Suppressor macrophage (primary cell): ENCODE measurements at places on chromosomes 1 and 21.

GRCh38 chr1:149888247-149888998 lies 10.9 kb upstream of the BOLA1 start:
- DNase-seq, result peak; percentile 86

GRCh38 chr1:147837964-147838292 lies 64.7 kb upstream of the GJA8 start:
- DNase-seq, result no peak

DNA sequence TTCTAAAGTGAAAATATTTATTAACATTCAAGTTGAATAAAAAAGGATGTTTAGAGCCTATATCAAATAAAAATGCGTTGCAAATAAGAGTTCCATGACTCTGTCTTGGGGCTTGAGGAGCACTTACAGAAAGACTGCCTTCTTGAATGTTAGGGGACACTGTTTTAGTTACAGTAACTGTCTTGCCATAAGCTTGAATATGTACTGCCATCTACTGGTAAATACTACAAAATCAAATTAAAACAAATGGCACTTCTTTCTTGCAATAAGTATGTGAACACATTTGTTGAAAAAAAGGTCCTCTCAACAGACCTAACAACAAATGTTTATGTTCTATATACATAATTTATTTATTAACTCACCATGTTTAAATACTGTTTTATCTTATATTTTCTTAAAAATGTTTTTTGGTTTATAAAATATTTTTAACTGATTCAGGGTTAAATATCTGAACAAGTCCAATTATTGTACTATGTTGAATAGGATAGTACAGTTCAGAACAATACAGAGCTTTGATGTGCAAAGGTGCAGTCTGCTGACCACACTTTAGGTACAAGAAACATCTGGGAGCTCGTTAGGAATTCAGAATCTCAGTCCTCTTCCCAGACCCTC lies 199.5 kb downstream of the LRRIQ3 start:
- peak; percentile 35 for DNase-seq

DNA sequence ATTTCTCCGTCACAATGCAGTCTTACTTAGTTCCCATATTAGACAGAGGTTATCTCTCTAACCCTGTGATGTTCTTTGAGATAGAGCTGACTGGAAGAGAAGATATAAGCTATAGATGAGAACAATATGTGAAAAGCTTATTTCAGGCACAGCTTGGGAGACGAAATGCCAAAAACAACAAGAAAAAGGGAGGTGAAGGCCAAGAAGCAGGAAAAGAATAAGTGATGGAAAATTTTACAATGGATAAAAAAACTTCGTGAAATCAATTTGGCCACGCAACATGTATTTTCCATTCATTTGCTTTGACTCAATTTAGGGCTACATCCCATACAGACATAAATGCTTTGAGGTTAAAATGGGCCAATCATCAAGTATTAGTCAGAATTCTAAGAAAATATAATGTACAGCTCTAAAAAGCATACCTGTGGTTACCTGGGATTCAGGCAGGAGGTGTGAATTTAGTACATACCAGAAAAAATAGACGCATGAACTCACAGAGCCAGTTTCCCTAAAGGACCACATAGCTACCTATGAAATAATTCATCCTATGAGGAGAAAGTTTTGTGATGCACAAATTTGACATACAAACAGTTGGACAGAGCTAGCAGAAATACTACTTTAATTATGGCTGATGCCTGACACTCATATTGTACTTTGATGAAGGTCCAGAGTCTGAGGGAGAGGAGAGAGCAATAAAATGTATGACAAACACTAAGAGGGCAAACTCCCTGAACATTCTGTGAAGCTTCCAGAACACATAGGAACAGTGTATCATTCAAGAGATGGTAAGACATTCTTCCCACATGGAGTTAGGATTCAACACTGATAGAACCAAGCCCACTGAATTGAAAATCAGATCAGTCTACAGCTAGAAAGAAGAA lies 12.1 kb downstream of the RGS1 start:
- no peak for DNase-seq

GRCh38 chr1:28091043-28091781 lies 2.8 kb upstream of the EYA3 start:
- peak; percentile 91 for DNase-seq

DNA sequence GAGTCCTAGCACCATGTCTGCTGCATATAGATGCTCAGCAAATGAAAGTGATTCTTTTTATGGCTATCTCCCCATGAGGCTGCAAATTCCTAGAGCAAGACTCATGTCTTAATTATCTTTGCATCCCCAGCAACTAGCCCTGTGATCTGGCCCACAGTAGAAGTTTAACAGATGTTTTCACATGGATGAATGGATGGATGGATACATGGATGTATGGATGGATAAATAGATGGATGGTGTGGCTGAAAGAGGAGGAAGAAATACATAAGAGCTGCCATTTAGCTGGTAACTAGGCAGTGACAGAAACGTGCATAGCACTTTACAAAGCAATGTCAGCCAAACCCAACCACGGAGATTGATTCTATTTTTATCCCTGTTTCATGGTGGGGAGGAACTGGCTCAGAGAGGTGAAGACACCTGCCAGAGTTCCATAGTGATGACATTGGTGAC lies 32.7 kb upstream of the ZBTB40 start:
- DNase-seq, result no peak

- peak; percentile 85 for DNase-seq
Measured at GRCh38 chr1:48469616-48470480, 2.2 kb downstream of the SPATA6 start.

DNA sequence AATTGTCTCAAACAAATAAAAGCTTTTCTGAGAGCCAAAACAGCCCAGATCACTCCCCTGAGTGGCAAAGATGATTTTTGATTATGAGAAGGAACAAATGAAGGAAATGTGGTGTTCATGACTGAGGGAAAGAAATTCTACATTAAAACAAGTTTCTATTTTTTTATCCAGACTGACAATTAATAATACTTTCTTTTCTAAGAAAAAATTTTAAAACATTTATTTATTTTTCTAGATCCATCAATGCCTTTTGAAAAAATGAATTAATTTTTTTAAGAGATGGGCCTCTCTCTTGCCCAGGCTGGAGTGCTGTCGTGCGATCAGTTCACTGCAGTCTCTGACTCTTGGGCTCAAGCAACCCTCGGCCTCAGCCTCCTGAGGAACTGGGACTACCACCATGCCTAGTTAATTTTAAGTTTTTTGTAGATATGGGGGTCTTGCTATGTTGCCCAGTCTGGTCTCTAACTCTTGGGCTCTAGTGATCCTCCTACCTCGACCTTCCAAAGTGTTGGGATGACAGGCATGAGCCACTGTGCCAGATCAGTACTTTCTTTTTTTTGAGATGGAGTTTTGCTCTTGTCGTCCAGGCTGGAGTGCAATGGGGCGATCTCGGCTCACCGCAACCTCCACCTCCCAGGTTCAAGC lies 11.2 kb upstream of the TXNIP start:
- DNase-seq, result no peak

- no peak for DNase-seq
Measured at GRCh38 chr1:15045123-15045522, 108.4 kb upstream of the TMEM51 start.

DNA sequence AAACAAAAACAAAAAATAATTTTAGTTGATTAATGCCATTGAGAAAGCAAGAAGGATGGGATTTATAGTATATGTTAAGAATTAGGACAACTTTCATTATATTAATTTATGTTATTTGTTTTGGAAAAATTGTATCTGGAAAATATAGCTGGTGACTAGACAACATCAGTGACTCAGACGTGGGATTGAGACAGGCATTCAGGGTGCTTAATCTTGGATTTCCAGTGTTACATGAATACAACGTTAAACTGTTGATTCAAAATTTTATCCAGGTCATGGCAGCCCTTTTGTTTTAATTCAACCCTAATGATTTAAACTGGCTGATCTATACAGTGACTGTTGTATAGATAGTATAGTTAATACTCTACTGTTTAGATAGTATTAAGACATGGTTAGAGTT lies 827.1 kb upstream of the B3GALT2 start:
- DNase-seq, result no peak

DNA sequence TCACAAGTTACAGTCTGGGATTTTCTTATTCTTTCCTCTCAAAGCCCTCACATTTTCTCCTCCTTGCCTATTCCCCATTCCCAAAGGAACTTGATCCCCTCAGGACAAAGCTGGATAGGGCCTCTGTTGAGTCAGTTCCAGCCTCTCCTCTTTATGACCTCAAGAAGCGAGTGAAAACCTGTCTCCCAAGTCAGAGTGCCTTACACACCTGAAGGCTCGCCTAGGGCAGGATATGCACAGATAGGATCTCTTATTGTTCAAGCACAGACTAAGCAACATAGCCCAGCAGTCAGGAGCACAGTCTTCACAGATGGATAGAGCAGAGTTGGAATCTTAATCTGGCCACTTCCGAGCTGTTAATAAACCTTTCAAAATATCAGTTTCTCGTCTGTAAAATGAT lies 60.8 kb upstream of the PRRC2C start:
- DNase-seq, result no peak

DNA sequence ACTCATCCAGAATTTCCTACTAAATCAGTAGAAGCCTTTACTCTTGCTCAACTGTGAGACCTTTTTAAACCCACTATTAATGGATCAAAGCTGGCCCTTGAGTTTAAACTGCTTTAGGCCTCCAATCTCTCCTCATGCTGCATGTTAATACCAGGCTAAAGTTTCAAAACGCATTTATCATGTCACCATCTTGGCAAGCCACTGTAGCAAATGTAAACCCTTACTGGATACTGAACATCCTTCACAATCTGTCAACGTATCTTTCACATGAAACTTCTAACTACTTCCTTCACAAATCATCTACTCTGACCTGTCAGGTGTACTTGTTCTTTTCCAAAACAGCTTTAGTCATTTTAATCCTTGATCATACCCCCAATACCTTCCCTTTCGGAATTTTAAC lies 3.0 kb downstream of the PAXBP1 start:
- DNase-seq, result no peak

DNA sequence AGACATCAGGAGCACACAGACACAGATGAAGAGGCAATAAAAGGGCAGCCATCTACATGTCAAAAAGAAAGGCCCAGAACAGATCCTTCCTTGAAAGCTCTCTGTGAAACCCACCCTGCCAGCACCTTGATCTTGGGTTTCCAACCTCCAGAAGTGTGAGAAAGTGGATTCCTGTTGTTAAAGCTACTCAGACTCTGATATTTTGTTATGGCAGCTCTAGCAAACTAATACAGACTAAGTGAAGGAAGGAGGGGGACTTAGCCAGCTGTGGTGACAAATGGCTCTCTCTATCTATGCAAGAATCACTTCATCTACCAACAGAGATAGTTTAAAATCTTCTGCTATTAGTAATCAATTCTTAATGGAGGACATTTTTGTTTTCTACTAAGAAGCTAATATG lies 10.4 kb downstream of the SAMSN1 start:
- no peak for DNase-seq

DNA sequence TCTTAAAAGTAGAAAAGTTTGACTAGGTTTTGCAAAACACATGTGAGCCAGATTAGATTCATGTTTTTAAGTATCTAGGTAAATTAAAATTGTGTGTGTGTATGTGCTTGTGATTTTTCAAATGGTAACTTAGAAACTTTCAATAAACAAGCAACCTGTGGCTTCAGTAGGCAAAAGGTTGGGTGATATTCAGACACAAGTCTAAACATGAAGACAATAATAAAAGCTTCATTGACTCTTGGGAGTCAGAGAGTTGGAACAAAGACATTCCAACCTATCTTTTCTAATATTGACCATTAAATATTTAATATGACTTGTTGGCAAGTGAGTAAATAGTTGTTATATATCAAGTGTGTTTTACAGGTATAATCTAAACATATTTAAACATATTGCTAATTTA lies 1049.6 kb upstream of the ADGRL4 start:
- no peak for DNase-seq

GRCh38 chr1:28395181-28395580 lies 25.6 kb downstream of the PHACTR4 start:
- DNase-seq, result no peak
